ENCODE measurements at places on chromosomes 3 and 15. TPM values are rescaled to one million over a fixed set of nuclear protein-coding genes. Genes with fewer than 3 reads are reported as not detected.
A peak's percentile ranks its signal among the peaks of the same experiment; 100 is the strongest.

DNA sequence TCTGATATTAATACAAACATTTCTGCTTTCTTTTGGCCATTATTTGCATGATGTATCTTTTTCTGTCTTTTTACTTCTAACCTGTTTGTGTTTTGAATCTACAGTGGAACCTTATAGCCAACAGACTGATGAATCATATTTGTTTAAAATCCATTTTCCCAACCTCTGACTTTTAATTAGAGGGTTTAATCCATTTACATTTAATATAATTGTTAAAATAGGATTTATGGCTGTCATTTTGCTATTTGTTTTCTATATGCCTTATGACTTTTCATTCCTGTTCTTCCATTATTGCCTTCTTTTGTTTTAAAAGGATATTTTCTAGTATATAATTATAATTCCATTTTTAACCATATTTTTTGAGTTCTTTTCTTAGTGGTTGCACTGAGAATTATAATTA lies 286.1 kb downstream of the ZNF621 start:
- DNase-seq, result no peak

DNA sequence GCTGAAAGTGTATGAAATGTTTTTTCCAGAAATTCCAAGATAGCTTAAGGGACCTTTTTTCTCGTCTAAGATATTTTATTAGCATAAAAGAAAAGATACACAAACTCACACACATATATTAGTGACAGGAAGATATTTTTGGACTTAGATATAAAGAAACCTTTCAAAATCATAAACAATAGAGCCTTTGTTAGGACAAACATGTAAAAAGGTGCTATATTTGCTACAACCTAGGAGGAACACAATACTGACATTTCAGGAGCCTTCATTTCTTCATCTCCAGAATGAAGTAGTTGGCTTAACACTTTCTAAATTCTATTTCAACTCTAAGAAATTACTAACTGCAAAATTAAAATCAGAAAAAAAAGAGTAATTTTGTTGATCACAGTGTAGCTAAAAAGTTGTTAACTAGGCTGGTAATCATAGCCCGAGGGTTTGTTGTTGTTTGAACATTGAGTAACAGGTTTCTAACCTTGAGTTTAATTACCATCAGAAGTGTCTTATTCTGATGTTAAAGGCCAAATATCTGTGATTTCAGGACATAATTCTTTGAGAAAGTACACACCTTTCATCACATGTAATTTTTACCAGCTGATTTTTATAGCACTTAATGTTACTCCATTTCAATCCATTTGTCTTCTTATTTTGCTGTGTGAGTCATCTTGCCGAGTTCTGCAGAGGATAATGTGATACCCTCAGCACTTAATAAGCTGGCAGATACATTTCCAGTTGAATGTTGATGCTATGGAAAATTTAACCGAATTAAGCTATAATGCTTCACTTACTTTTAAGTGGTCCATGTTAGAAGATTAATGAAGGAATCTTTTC lies 97.3 kb downstream of the MBNL1 start:
- no peak for DNase-seq

- DNase-seq, result no peak
These were observed 43.8 kb upstream of the TLE3 start for GRCh38 chr15:70141376-70142071.

GRCh38 chr3:36524560-36524959 lies 144.3 kb downstream of the STAC start:
- no peak for DNase-seq

DNA sequence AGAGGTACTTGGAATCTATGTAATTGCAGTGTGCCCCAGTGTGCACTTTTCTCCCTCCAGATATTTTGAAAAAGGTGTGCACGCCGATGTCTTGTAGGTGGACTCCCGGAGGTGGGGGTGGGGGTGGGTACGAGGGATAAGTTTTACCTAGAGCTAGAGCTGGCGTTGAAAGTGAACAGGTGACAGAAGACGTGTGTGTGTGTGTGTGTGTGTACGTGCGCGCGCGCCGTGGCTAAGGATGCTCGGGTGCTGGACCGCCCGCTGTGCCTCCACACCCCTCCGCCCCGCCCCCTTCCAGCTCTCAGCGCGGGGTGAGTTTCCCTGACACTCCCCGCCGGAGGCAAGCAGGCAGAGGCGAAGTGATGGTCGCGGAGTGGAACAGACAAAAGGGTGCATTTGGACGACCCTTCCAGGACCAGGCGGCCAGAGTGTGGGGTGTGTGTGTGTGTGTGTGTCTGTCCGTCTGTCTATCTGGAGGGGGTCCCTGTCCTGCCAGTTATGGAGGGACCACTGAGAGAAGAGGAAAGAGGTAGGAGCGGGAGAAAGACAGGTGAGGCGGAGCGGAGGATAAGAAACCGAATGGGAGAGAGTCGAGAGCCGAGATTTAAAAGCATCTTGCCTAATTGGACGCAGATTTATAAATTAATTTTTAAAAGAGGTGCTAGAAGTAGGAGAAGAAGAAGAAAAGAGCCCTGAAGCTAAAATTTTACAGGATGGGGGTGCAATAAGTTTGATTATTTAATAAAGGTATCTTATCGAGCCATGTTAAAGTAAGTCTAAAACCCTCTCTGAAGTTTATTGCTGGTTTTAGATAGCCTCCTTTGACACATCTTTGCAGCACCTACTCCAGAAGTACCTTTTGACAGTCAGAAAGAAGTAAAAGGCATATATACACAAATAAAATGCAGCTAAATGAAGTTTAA lies 335.8 kb upstream of the THRB start:
- no peak for DNase-seq

GRCh38 chr15:86865920-86866319 lies 786.2 kb downstream of the AGBL1 start:
- no peak for DNase-seq

DNA sequence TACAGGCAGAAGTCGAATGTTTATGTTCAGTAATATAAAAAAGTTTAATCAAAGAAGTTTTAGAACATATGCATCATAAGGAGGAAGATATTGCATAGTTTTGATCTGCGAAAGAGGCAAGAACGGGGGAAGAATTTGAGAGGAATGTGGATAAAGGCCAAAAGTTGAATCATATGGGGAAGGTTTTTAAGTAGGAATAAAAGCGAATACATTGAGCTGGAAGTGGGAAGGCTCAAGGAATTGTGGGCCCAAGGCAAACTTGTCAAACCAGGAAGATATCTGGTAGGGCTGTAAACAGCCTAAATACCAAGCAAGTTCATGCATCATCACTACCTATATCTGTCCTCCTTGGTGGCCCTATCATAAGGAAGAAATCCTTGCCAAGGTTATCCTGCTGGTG lies 186.9 kb downstream of the MAGI1 start:
- DNase-seq, result no peak

GRCh38 chr15:61133361-61133760 lies 95.7 kb downstream of the RORA start:
- no peak for DNase-seq

DNA sequence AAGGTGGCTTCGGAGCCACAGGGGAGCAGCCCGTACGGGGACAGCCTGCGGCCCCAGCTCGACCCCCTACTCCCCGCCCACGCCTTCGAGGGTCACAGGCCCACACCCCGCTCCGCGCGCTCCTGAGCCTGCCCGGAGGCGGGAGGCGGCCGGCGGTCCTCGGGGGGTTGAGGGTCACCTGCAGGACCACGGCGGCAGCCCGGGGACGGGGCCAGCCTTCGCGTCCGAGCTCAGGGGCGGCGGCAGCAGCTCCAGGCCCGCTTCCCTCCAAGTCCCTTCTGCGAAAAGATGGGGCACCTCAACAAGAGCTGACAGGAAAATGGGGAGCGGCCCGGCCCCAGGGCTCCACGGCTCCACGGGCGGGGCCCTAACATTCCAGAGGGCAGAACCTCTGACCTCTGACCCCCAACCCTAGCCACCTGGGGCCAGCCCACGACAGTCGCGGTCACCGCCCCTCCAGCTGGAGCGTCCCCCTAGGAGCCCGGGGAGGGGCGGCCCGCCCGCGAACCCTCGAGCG lies 428 bp downstream of the LYSMD4 start:
- DNase-seq, result no peak

DNA sequence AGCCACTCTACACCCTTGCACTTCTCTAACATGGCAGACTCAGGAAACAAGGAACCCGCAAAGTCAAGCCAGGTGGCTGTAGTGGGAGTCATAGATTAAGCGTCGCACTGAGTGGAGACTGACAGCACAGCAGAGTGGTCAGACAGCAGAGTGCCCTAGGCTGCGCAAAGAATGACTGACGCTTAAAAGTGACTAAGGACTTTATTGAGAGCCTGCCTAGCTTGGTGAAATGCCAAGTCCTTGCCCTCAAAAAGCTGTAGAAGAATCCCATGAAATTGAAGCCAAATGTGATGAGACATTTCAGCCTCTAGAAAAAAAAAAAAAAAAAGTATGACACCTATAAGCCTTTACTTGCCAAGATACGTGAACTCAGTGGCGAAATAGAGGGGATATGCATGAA lies 30.2 kb downstream of the NCEH1 start:
- DNase-seq, result no peak

DNA sequence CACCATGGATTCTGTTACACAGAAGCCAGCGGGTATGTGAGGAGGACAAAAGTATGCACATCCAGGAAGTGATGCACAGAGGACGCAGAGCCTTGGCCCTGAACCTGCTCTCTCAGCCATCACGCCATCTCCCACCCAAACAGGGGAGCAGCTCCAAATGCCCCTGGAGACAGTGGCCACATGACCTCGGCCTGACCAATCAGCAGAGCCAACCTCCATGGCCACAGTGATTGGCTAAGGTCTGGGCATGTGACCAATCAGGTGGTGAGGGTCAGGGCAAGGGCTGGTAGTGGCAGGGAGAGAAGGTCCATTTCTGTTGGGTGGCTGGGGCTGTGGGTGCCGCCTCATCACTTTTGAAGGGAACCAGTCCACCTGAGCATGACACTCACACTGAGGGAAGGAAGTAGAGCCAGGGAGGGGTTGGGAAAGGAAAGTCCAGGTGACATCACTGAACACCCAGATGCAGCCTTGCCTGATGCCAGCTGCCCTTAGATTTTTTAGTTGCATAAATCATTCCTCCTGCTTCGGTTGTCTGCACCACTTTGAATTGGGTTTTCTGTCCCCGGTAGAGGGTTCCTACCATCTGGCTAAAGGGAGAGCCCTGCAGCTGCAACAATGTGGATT lies 70.3 kb upstream of the IQSEC1 start:
- no peak for DNase-seq

GRCh38 chr3:5250467-5251195 lies 63.1 kb downstream of the EDEM1 start:
- DNase-seq, result no peak

GRCh38 chr3:187798126-187798525 lies 52.9 kb upstream of the BCL6 start:
- no peak for DNase-seq

- DNase-seq, result no peak
These were observed 333.0 kb upstream of the SEMA6D start for GRCh38 chr15:47384341-47384740.

DNA sequence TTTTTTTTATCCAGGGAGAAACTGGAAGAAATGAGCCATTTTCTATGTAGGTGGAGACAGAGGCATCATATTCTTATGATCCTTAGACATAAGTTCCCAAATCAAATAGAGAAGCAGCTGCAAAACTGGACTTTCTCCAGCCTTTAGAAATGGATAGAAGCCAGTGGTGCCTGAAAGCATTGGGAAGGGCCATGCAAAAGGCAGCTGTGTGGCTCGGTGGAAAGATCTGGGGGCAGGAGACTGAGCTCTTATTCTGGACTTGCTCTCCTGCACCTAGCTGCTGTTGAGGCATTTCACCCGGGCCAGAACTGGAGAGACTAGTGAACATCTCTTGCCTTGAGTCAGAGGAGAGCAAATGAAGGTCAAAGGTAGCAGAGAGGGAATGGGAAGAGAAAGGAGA lies 73.1 kb downstream of the TFG start:
- DNase-seq, result peak; percentile 58

GRCh38 chr15:64522226-64522823 lies 61.9 kb downstream of the ZNF609 start:
- no peak for DNase-seq

GRCh38 chr3:183296944-183297343 lies 43.9 kb downstream of the B3GNT5 start:
- DNase-seq, result no peak

GRCh38 chr3:188571531-188572095 lies 417.7 kb downstream of the LPP start:
- no peak for DNase-seq

The MCTP2 gene
- 0.37 TPM for polyA plus RNA-seq

The RBMS3 gene
- polyA plus RNA-seq, result 28.5 TPM

The GPR87 gene
- polyA plus RNA-seq, result not detected

The POPDC2 gene
- polyA plus RNA-seq, result 38.2 TPM

The AGBL1 gene
- 25.5 TPM for polyA plus RNA-seq

The KBTBD12 gene
- polyA plus RNA-seq, result 25.6 TPM

The HMG20A gene
- 46.5 TPM for polyA plus RNA-seq

The GPR176 gene
- 3.6 TPM for polyA plus RNA-seq
